ENCODE measurements at places on chromosomes 2 and 18. TPM values are rescaled to one million over a fixed set of nuclear protein-coding genes. Genes with fewer than 3 reads are reported as not detected.

GRCh38 chr2:6310256-6311215 is 555.2 kb downstream of the CMPK2 start:
- DNase-seq, result no peak

- no peak for DNase-seq
Measured at GRCh38 chr18:44917216-44918141, 236.8 kb downstream of the SETBP1 start.

- no peak for DNase-seq
Measured at GRCh38 chr2:43838560-43839267, at the start of the genes ABCG5 and ABCG8. TSS of gene ABCG5 (minus strand) at chr2:43838839. CDS start at chr2:43838679, 160 bp downstream. TSS of gene ABCG8 (plus strand) at chr2:43838971. CDS start at chr2:43839054, 83 bp downstream.

DNA sequence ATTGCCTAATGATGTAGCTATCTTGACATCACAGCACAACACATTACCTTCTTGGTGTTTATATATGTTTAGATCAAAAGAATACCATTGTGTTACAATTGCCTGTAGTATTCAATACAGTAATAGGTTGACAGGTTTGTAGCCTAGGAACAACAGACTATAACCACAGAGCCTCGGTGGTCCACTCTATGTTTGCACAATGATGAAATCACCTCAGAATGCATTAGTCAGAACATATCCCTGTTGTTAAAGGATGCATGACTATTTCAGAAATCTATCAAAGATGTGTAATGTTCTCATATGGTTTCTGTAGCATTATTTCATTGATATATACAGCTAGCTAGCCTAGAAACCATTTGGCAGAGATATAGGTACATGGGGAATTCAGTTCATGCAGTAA is 8.9 kb downstream of the METTL5 start:
- DNase-seq, result no peak

METTL21A gene
- total RNA-seq, result 20.8 TPM

ILKAP gene
- total RNA-seq, result 18.8 TPM
